ENCODE measurements at places on chromosomes 11 and 22.

GRCh38 chr11:70739091-70739490 lies 340.8 kb downstream of the CTTN start:
- no peak for DNase-seq

- no peak for DNase-seq
Observed at GRCh38 chr22:39502789-39503409, 809 bp downstream of the MIEF1 start.

DNA sequence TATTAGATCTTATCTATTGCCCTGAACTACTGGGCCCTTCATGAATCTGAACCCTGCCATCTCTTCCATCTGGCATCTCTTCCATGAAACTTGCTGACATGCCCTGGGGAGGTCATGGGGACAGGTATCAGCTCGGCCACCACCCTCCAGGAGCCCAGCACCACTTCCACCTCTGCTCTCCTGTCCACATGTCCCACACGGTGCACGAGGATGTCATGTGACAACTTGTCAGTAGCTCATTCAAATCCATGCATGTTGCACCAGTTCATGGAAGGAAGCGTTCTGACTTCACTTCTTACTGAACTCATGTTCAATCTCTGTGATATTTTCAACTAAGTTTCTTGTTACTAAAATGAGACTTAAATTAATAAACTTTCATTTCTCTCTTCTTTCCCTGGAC lies 16.6 kb downstream of the YPEL1 start:
- DNase-seq = no peak

DNA sequence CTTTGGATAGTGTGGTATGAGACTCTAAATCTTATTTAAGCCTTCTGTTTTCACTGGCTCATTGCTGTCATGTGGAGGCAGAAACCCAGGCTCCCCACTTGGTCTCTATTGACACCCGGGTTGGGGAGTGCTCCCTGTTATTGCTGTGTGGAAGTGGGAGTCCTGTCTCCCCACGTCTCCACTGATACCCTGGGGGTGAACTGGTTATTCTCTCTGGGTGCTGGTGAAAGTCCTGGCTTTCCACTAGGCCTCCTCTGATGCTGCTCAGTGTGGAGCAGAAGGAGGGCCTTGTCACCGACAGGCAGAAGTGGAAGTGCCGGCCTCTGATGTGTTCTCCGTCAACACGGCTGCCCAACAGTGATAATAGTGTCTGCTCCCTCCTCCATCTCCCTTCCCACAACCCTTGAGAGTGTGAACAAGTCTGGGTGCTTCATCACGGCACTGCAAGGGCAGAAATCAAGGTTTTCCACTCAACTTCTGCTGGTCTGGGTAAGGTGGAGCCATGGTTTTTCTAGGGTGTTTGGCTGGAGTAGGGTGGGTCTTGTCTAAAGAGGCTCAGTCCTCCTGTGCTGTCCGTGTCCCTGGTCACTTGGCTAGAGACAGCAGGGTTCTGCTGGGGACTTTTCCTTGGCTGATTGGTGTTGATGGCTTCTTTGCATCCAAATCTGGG lies 240.7 kb upstream of the B3GAT1 start:
- no peak for DNase-seq

- DNase-seq = no peak
Observed at GRCh38 chr11:83695046-83695445, 408.9 kb upstream of the CCDC90B start.

GRCh38 chr11:80937842-80938241 lies 1497.0 kb upstream of the TENM4 start:
- no peak for DNase-seq

- DNase-seq = no peak
Observed at GRCh38 chr22:28046100-28046499, 127.0 kb upstream of the PITPNB start.

DNA sequence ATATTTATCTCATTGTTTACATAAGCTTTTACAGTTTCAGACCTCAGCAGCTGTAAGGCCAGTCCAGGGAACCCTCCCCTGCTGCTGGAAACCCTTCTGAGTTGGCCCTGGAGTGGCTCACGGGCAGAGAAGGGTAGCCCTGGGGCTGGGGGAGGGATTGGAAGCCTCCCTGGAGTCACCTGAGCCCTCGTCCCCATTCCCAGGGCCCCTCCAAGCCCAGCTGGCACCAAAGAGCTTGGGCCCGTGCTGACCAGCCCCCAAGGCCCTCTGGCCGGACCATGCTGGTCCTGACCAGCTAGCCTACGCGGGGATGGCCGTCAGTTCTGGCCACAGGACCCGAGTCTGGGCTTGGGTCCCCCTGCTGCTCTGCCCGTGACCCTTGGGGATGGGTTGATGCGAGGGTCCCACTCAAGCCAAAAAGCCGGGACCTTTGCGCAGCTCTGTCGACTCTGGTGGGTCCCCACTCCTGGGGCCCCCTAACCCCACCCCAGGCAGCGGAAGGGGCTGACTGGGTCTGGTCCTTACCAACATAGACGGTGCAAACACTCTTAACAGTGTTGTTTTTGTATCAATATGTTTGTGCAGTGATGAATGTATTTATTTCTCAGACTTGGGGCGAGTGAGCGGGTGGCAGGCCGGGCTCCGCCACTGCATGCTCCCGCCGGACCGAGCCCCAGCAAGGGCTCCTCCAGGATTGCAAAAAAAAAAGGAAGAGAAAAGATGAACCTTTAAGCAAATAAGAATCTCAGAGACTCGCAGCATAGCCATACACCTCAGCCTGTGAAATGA lies 17.5 kb upstream of the TMEM191C start:
- DNase-seq = no peak

DNA sequence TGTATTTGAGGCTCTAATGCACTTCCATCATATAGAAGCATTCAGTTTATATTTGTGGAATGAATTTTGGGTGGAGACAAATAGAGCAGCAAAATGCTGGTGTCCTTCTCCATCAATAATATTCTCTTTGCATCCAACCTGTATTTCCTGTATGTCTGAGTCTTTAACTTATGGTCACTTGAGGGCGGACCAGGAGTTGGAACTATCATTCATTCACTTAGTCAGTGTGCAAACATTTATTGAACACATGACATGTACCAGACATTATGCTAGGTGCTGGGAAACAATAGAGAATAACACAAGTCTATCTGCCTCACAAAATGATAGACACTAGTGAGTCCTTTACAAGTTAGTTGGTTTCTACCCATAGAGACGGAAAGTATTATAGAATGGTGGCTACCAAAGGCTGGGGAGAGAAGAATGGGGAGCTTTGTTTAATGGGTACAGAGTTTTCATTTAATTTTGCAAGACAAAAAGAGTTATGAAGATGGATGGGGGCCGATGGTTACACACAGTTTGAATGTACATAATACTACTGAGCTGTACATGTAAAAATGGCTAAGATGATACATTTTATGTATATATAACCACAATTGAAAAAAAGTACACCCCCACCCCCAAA lies 4.6 kb upstream of the TMEM123 start:
- no peak for DNase-seq

DNA sequence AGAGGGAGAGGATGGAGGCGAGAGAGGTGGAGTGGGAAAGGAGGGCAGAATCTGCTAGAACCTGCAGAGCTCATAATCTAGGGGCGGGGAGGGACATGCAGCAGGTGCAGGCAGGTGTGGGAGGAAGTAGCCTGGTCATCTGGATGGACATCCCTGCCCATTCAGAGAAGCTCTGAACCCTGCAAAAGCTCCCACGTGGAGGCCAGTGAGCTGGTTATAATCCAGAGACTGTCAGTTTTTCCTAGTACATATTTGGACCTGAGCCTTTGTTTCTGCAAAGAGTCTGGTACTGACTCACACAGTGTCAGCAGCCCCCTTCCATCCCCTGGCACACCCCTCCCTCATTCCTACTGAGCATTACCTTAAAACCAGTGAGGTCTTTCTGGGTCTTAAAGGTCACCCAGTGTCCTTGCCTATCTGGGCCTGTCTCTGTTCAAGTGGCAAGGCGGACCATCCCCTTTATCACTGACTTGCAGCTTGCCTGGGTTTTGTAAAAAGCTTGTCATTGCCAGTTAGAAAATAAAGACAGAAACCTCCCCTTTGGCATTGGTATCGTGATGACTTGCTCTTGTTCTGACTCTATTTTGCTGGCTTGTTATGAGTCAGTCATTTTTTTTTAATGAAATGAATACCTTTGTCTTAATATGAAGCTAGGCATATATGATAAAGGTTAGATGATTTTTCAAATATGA lies 26.1 kb downstream of the PTPRJ start:
- DNase-seq = no peak

- DNase-seq = no peak
Observed at GRCh38 chr11:8034106-8034585, 46.9 kb upstream of the TUB start.

DNA sequence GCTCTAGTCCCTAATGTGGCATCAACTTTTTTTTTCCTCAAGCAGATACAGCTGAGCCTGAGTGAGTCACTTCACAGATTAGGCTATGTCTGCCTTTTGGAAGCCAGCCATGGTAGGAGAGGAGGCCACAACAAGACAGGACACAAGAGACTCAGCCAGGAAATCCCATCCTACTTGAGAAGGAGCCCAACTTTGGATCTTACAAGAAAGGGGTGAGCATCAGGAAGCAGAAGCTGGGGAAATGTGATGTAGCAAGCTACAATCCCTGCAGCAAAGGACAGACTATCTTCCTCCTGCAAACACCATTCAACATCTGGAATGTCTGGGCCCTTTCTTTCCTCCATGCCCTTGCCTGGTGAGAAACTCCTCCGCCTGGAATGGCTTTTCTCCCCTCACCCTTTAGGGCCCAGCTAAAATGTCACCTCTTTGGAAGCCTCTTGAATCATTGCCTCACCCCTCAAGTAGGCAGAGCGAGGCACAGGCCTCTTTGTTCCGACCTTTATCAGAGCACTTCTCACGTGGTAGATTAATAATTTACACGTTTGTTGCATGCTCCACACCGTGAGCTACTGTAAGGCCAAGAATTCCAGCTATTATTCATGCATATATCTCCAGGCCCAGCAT lies 156.4 kb upstream of the PITPNB start:
- DNase-seq = no peak

GRCh38 chr11:64661146-64661545 lies 61.9 kb downstream of the NRXN2 start:
- DNase-seq = no peak

GRCh38 chr11:2891326-2892214 lies 6.0 kb upstream of the CDKN1C start:
- no peak for DNase-seq

DNA sequence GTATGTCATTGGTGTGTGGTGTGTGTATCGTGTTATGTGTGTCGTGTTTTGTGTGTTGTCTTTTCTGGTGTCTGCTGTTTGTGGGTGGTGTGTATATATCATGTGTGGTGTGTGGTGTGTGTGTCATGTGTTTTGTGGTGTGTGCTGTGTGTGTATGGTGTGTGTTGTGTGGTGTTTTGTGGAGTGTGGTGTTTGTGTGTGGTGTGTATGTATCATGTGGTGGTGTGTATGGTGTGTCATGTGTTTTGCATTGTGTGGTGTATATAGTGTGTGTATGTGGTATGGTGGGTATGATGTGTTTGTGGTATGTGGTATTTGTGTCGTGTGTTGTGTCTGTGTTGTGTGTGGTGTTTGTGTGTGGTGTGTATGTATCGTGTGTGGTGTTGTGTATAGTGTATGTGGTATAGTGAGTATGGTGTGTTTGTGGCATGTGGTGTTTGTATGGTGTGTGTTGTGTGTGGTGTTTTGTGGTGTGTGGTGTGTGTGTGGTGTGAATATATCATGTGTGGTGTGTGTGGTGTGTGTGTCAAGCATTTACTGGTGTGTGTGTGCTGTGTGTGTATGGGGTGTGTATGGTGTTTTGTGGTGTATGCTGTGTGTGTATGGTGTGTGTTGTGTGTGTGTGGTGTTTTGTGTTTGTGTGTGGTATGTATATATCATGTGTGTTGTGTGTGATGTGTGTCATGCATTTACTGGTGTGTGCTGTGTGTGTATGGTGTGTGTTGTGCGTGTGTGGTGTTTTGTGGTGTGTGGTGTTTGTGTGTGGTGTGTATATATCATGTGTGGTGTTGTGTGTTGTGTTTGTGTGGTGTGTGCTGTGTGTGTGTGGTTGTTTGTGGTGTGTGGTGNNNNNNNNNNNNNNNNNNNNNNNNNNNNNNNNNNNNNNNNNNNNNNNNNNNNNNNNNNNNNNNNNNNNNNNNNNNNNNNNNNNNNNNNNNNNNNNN lies 12.7 kb downstream of the PIM3 start:
- DNase-seq = no peak

DNA sequence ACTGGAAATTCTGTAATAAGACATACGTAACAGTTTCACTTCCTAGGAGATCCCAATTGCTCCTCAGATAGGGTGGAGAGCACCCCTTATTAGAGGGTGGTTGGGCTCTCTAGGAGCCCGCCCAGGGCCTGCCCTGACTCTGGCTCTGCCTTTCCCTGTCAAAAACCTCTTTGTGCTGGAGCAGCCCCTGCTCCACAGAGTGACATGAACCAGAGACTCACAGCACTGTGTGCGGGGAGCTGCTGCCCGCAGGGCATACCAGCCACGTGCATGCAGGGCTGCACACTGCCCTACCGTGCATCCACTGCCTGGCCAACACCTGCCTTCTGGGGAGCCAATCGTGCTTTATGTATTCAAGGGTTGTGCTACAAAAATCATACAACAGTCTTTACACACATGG lies 24.3 kb downstream of the KCNQ1OT1 start:
- DNase-seq = no peak

DNA sequence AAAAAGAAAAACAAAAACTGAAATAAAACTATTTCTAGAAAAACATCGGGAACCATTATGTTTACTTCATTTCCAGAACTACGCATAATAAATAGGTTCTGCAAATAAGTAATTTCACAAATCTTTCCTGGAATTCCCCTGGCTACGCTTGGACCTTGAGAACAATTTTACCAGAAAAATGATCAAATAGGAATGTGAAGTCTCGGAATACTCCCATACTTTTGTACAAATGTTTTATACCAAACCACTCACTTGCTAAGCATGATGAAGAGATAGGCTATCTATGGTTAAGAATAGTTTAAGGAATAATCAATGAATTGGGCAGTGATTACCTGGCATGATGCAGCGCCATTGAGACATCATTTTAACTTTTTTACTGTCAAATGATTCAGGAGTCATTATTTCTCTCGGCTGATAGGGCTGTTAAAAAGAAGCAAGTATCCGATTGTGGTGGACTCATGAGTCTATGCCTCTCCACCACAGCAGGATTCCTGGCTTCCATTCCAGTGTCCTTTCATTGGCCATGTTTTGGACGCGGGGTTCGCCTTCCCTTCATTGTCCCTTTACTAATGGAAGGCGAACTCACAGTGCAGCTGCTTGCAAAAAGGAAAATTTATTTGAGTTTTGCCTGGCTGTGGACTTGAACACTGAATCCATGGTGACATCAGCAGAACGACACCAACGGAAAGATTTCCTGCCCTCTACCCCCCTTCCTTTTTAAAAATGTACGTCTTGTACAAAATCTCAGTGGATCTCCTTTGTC lies 39.9 kb upstream of the BLID start:
- DNase-seq = no peak
